ENCODE measurements at places on chromosomes 5 and 9.

DNA sequence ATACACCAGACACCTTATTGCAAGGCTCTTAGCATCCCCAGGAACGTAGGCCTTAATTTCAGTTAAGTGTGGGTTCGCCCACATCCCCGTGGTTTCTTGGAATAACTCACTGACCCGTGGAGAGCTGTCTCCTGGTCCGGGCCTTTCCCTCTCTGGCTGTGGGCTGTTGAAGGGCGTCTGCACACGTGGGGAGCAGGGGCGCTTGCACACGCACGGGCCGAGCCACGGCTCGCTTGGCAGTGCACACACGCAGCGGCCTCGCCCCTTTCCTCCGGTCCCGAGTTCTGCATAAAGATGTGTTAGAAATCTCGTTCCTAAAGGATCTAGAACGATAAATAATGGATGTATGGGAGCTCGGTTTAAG lies 141.9 kb downstream of the PBX3 start:
- DNase-seq, result no peak

DNA sequence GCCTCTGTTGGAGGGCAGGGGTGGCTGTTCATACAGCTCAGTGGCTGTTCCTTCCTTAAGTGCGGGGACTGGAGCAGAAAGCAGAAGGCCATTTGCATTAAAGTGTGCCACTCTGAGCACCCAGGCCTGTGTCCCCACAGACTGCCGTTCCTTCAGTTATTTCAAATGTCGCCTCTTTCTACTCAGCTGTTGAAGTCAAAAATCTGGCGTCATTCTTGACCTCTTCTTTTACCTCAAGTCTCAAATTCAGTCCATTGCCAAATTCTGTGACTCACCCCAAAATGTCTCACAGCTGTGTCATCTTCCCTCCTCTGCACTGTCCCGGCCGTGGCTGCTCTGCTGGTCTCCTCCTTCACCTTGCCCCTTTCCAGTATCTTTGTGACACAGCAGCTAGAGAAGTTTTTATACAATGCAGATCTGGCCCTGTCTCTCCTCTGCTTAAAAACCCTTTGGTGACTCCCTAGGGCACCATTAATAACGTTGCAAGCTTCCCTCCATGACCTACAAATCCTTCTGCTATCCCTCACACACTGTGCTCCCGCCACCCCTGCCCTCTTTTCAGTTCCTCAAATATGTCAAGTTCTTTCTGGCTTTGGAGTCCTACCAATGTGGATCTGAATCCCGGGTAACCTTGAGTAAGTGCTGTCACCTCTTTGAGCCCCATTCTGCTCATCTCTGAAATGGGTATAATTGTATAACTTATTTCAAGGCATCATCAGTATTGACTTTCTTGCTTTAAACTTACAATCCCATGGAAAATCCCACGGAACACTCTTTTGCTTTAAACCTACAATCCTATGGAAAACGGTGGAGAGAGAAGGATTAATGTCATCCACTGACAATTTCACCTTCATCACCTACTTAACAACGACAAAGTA lies 98.3 kb upstream of the BOD1 start:
- no peak for DNase-seq

- DNase-seq, result no peak
Observed at GRCh38 chr5:163566678-163567077, 61.3 kb downstream of the MAT2B start.

- no peak for DNase-seq
Observed at GRCh38 chr9:28197653-28198052, 624.4 kb upstream of the C9orf72 start.

GRCh38 chr5:174319551-174319950 lies 274.0 kb downstream of the NSG2 start:
- DNase-seq, result no peak
